GM23338 (cell line): ENCODE measurements at places on chromosomes 2 and 18. TPM values are rescaled to one million over a fixed set of nuclear protein-coding genes. Genes with fewer than 3 reads are reported as not detected.

DNA sequence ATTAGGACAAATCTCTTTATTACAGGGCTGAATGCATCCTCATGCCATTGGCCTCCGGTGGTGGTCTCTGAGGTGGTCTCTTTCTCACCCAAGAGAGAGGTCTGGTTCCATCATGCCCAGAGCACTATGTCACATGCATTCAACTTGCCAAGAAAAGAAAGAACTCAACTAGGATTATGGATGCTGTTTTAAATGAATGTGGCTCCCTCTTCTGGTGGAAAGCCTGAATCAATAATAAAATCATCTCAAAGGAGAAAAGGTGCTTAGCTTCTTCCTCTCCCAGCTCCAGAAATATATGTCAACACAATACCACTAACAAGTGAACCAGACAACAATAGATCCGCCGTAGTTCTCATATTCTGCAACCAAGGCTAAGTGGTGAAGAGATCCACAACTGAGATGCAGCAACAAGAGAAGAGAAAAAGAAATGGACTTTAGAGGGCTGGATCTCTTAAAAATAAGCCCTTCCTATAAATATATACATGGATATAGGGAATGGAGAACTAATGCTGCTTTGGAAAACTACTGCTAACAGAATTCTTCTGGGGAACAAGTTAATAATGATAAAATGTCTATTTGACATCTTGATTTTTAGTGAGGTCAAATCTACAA lies 396.8 kb downstream of the NCKAP5 start:
- no peaks in the 10 kb centered on the region for H3K36me3 ChIP-seq
- no peak overlapping the region for H3K4me3 ChIP-seq

DNA sequence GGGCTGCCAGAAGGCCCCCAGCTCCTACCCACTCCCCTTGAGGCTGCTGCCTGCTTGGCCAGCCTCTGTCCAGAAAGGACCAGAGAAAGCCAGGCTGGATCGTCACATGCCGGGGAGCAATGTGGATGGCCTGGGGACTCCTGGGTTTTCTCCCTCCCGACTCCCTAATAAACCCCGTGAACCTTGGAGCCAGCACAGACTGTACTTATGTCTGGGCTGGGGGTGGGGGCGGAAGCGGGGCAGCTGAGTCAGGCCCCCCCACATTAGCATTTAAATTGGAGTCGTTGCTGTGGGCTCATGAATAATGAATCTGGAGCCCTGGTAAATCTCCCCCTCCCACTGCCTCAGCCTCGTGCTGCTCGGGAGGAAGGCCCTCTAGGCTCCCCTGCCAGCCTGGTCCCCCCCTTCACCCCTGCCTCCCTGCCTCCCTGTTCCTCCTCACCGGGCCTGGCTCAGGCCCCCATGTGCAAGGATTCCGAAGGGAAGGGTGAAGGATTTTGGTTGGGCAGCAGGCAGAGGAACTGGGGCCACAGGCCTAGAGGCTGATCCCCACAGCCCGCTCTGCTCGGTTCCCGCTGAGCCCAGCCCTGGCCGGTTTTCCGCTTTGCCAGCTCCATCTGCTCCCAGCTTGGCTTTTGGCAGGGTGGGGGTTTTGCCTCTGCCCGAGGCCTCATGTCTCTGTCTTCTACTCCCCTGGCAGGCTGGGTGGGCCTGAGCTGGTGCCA lies 7.3 kb upstream of the ASIC4 start:
- H3K27ac ChIP-seq = peak overlapping the region; percentile 96
- DNase-seq = peak; percentile 73
- H3K4me3 ChIP-seq = peak overlapping the region; percentile 44
- H3K36me3 ChIP-seq = no peaks in the 10 kb centered on the region
- peaks cover 58% of the 10 kb centered on the region for H3K4me1 ChIP-seq

GRCh38 chr2:200496696-200497095 lies 13.2 kb downstream of the KCTD18 start:
- no peak for DNase-seq

GRCh38 chr18:12431561-12431960 lies 23.8 kb downstream of the PRELID3A start:
- H3K27me3 ChIP-seq = no peaks in the 10 kb centered on the region
- H3K4me3 ChIP-seq = no peak overlapping the region
- no peak for DNase-seq
- no peak overlapping the region for H3K27ac ChIP-seq
- H3K36me3 ChIP-seq = peaks cover 11% of the 10 kb centered on the region

Gene IL36RN
- polyA plus RNA-seq = not detected in 2 replicates
